ENCODE measurements at places on chromosomes 13 and 19. TPM values are rescaled to one million over a fixed set of nuclear protein-coding genes. Genes with fewer than 3 reads are reported as not detected.

ADGRE2 gene
- total RNA-seq, result 0.21 TPM

ZNF780B gene
- total RNA-seq, result 237 TPM

NKPD1 gene
- 0.05 TPM for total RNA-seq

SOX21 gene
- 3.5 TPM for total RNA-seq

CEP89 gene
- total RNA-seq, result 39.9 TPM

ZNF441 gene
- total RNA-seq, result 2.8 TPM

CGB5 gene
- total RNA-seq, result not detected

MIA gene
- 2.2 TPM for total RNA-seq

Data from Panc1 (cell line).